ENCODE measurements at places on chromosomes 6 and 20.
A peak's percentile ranks its signal among the peaks of the same experiment; 100 is the strongest.

DNA sequence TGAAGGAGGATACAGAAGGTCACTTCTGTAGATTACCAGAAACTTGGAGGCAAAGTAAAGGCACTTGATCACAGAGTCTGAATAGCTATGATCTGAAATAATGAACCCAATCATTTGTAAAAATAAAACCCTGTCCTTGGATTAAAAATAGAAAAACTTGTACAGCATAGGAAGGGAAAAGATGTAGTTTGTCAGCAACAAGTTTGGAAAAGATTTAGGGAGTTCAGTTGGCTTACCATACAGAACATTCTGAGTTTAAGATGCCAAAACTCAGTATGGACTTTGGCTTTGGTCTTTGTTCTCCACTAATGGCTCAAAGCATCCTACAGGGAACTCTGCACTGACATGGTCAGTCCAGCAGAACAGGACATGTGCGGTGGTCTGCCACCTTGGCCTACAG is 240.6 kb downstream of the BCKDHB start:
- no peaks in the 10 kb centered on the region for H3K27me3 ChIP-seq
- no peaks in the 10 kb centered on the region for H3K36me3 ChIP-seq
- H3K4me3 ChIP-seq: no peak overlapping the region
- no peak overlapping the region for H3K27ac ChIP-seq

DNA sequence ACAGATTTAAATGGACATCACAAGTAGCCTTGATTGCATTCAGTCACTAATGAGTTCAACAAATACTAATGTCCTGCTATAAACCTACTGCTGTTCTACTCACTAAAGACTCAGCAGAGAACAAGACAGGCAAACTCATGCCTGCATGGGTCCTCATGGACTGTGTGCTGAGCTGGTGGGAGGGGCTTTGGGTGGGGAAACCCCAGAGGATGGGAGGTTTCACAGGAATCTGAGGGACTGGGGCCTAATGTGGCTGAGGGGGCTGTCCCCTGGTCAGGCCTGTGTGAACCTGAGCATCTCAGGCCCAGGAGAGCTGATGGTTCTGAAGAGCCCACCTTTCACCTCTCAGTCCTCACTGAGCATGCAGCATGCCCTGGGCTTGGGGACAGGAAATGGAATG is 1.4 kb downstream of the CST8 start:
- H3K4me3 ChIP-seq: no peak overlapping the region
- no peaks in the 10 kb centered on the region for H3K27me3 ChIP-seq
- no peaks in the 10 kb centered on the region for H3K36me3 ChIP-seq

- H3K4me3 ChIP-seq: peak overlapping the region; percentile 66
- H3K4me1 ChIP-seq: peaks cover 26% of the 10 kb centered on the region
- peak; percentile 91 for DNase-seq
- peak overlapping the region; percentile 55 for H3K27ac ChIP-seq
- H3K27me3 ChIP-seq: no peaks in the 10 kb centered on the region
These were observed 255.9 kb downstream of the SYNE1 start for GRCh38 chr6:152380993-152381898.

- H3K4me3 ChIP-seq: no peak overlapping the region
- no peak for DNase-seq
- H3K27ac ChIP-seq: no peak overlapping the region
- H3K27me3 ChIP-seq: peaks cover 8% of the 10 kb centered on the region
These were observed 51.5 kb upstream of the PTPRT start for GRCh38 chr20:43241057-43241702.

DNA sequence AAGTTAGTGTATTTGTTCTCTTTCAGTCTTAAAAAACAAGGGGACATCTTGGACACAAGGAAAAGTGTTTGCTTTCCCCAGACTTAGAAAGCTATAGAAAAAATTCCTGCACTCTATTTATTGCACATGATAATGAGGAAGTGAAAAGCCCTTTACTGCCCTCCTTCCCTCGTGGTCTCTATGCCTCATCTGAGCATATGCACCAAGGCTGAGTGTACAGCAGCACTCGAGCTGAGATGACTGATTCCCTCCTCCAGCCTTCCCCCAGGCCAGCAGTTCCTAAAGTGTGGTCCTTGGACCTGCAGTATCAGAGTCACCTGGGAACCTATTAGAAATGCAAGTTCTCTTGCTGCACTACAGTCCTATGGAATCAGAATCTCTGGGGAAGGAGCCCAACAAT is 14.3 kb upstream of the LAMP5 start:
- H3K4me3 ChIP-seq: no peak overlapping the region
- H3K27ac ChIP-seq: no peak overlapping the region
- no peaks in the 10 kb centered on the region for H3K4me1 ChIP-seq
- no peak for DNase-seq
- H3K36me3 ChIP-seq: no peaks in the 10 kb centered on the region
- no peaks in the 10 kb centered on the region for H3K27me3 ChIP-seq

GRCh38 chr6:143543435-143543834 is 31.9 kb upstream of the FUCA2 start:
- H3K4me3 ChIP-seq: no peak overlapping the region
- DNase-seq: no peak
- H3K27ac ChIP-seq: no peak overlapping the region
- H3K4me1 ChIP-seq: peaks cover 34% of the 10 kb centered on the region
- H3K36me3 ChIP-seq: no peaks in the 10 kb centered on the region

DNA sequence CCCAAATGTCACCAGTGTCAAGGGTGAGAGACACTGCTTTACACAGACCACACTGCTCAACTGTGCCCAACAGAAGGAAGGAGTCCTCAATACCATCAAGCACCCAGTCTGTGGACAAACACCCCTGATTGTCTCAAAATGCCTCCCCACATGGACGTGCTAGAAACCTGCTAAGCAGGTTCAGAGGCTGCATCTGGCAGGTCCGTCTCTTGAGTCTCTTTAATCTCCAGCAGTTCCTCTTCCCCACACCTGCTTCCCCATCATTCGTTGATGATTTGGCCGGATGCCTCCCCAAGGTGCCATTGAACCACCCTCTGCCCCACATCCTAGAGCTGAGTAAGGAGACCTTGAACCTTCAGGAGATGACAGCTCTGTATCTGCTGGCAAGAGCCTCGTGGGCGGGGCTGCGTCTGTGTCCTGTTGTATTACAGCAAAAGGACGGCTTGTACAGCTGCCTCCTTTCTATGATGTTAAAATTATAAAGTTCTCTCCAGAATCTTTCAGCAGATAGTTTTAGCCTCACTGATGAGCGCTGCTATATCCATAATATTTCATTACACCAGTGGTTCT is 179.2 kb downstream of the PREX1 start:
- peaks cover 7% of the 10 kb centered on the region for H3K27me3 ChIP-seq
- H3K4me3 ChIP-seq: no peak overlapping the region
- no peak for DNase-seq

DNA sequence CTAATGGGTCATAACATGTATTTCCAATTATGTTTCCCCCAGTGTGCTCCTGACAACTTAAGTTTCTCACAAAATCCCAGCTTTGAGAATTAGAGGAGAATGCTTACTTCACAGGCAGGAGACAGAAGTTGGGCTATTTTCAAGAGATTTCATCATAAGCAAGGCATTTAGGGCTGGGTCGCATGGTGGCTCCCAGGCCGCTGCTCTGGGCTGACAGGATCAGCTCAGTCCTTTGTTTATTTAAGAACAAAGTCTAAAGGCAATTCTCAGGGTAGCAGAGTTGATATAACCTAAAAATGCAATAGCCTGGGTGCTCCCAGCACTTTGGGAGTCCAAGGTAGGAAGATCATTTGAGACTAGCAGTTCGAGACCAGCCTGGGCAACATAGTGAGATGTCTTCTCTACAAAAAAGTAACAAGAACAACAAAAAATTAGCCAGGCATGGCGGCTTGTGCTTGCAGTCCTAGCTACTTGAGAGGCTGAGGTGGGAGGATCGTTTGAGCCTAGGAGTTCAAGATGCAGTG is 10.9 kb downstream of the FOXQ1 start:
- peaks cover 74% of the 10 kb centered on the region for H3K4me1 ChIP-seq
- DNase-seq: peak; percentile 94
- no peak overlapping the region for H3K4me3 ChIP-seq
- H3K27ac ChIP-seq: peak overlapping the region; percentile 41
- no peaks in the 10 kb centered on the region for H3K36me3 ChIP-seq
- H3K27me3 ChIP-seq: no peaks in the 10 kb centered on the region

- no peak for DNase-seq
- H3K4me1 ChIP-seq: no peaks in the 10 kb centered on the region
- H3K36me3 ChIP-seq: no peaks in the 10 kb centered on the region
- no peaks in the 10 kb centered on the region for H3K27me3 ChIP-seq
- H3K27ac ChIP-seq: no peak overlapping the region
These were observed 31.8 kb upstream of the CCDC167 start for GRCh38 chr6:37531437-37532036.

GRCh38 chr20:57876163-57876562 is 166.3 kb upstream of the PMEPA1 start:
- H3K4me1 ChIP-seq: no peaks in the 10 kb centered on the region
- H3K27ac ChIP-seq: no peak overlapping the region
- no peak overlapping the region for H3K4me3 ChIP-seq

DNA sequence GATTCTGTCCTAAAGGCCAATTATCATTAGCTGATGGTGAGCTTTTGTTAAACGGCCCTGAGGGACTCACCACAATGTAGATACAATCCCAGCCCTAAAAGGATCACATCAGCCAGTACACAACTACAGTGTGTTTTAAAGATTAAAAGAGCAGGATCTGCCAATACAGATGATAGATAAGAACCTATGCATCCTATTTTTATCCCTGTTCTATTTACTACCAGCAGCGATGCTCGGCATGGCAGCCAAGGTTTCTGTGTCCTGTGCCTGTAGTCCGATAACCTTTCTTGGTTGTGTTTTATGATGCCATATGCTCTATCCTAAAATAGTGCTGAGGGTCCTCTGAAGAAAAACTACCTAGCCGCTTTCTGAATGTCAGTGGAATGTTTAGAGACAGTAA is 289.4 kb downstream of the PHACTR1 start:
- H3K4me3 ChIP-seq: no peak overlapping the region
- H3K4me1 ChIP-seq: no peaks in the 10 kb centered on the region
- H3K27ac ChIP-seq: no peak overlapping the region
- H3K36me3 ChIP-seq: no peaks in the 10 kb centered on the region
- H3K27me3 ChIP-seq: no peaks in the 10 kb centered on the region

DNA sequence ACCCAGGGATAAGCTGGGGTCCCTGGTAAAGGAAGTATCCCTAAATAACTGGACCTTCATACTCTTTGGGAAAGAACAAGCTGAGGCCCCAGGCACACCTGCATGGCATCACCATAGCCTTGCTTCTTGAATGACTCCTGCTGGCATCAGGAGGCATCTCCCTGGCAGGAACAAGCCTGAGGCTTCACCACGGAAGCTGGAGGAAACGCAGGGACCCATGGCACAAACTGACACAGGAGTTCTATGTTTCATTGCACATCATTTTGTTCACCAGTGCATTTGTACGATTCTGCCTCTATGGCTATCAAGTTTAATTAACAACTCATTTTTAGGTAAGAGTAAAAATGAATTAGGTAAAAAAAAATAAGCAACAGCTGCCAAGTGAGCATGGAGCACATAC is 619 bp upstream of the PDE7B start:
- H3K27ac ChIP-seq: no peak overlapping the region
- H3K27me3 ChIP-seq: no peaks in the 10 kb centered on the region
- no peaks in the 10 kb centered on the region for H3K4me1 ChIP-seq
- H3K4me3 ChIP-seq: no peak overlapping the region
- DNase-seq: no peak
- no peaks in the 10 kb centered on the region for H3K36me3 ChIP-seq

DNA sequence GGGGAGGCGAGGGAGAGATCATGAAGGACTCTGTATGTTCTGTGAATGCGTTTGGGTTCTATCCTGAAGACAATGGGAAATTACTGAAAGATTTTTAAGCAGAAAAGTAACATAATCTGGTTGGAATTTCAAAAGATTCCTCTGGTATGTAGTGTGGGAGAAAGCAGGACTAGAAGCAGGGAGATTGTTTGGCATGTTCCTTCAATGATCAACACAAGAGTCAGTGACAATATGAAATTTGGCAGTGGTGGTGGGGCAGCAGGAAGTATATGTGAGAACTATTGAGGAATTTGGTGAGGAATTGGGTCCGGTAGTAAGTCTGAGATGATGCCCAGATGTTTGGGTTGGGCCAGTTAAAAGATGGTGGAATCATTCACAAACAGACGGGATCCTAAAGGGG is 348.7 kb downstream of the CD83 start:
- no peaks in the 10 kb centered on the region for H3K27me3 ChIP-seq
- H3K27ac ChIP-seq: no peak overlapping the region
- DNase-seq: no peak
- no peak overlapping the region for H3K4me3 ChIP-seq
- no peaks in the 10 kb centered on the region for H3K4me1 ChIP-seq

DNA sequence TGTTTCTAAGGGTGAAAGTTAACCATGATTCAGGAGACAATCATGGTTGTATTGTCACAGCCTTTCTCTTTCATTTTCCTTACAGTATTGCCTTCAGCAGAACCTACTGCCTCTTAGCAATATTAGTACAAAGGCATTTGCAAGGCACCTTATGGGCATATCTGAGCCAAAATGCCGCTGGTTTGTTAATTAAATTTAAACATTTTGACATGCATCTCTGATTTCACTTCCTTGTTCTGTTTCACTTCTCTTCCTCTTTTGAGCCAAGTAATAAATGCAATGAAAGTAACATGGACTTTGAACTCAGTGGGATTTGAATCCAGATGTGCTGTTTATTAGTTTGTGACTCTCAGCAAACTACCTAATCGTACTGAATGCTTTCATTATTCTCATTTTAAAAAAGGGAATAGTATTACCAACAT is 467.4 kb upstream of the CITED2 start:
- H3K36me3 ChIP-seq: no peaks in the 10 kb centered on the region
- no peak overlapping the region for H3K27ac ChIP-seq
- H3K27me3 ChIP-seq: no peaks in the 10 kb centered on the region
- no peaks in the 10 kb centered on the region for H3K4me1 ChIP-seq
- DNase-seq: no peak

GRCh38 chr6:38755207-38755606 is 40.1 kb downstream of the DNAH8 start:
- H3K4me1 ChIP-seq: no peaks in the 10 kb centered on the region
- H3K4me3 ChIP-seq: no peak overlapping the region
- H3K27me3 ChIP-seq: no peaks in the 10 kb centered on the region
- H3K27ac ChIP-seq: no peak overlapping the region
- H3K36me3 ChIP-seq: no peaks in the 10 kb centered on the region

GRCh38 chr6:138211048-138211581 is 7.2 kb downstream of the PBOV1 start:
- no peaks in the 10 kb centered on the region for H3K27me3 ChIP-seq
- H3K27ac ChIP-seq: no peak overlapping the region
- no peaks in the 10 kb centered on the region for H3K4me1 ChIP-seq
- no peak for DNase-seq
